Activated CD8-positive, alpha-beta memory T cell treated with anti-CD3 and anti-CD28 coated beads, Interleukin-2, amount 50 U/mL, for 48 hours (primary cell): ENCODE measurements at places on chromosomes 5 and 9.
A peak's percentile ranks its signal among the peaks of the same experiment; 100 is the strongest.

GRCh38 chr5:132267931-132268768, 10.7 kb downstream of the PDLIM4 start:
- peak; percentile 51 for DNase-seq

DNA sequence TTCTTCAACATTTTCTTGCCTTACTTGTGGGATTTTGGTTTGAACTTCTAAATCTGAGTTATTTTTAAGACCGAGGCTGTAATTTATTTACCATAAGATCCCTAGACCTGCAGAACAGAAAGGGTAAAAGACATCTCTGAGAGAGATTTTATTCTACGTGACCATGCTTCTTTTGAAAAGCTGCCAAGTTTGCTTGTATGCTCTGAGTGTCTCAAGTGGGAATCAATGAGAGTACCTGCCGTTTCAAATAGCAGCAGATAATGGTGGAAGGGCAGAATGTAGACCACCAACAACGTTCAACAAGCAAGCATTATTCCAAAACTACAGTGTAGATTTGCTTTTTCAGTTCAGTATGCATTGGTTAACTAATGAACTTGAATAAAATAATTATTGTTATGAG, 108.6 kb upstream of the MINAR2 start:
- DNase-seq: no peak

- DNase-seq: peak; percentile 64
These were observed 1.3 kb upstream of the CARD19 start for GRCh38 chr9:93094658-93095204.

DNA sequence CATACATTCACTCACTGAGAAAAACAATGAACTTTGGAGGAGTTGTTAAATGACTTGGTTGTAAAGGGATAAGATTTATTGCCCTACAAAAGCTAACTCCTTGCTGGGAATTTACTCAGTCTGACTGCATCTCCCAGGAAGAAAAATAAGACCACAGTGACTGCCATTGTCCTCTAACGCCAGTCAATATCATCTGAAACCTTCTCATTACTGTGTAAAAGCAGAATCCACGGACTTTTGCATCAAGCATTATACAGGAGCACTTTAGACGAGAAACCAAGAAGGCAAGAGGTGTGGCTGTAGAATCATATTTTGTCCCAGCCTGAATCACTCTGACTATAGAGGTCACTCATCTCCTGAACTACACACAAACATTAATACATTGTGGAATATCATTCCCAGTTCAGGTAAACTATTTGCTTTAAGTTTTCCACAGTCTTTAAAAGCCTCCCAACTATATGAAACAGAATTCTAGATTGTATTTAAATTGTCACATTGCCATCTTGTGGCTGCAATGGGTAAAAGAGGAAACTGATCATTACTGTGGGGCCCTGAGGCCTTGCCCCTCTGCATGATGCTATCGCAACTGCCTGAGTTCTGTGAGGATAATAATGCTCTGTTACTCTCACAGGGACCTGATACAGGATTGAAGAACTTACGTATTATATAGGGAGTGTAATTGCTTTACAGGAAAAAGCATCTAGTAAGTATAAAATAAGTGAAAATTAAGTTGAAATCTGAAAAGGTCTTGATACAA, 142.9 kb downstream of the SLCO4C1 start:
- DNase-seq: no peak

- no peak for DNase-seq
These were observed 25.0 kb downstream of the CEP120 start for GRCh38 chr5:123398058-123398733.
